Tibial artery (tissue), 4 donors: ENCODE measurements at places on chromosomes 3 and 15.

GRCh38 chr15:60800299-60801072 is 321.5 kb upstream of the ICE2 start:
- no peak for DNase-seq

- DNase-seq, result no peak
These were observed 6.2 kb upstream of the TMF1 start for GRCh38 chr3:69058180-69058946.

GRCh38 chr3:15217841-15218267 is 11.8 kb downstream of the CAPN7 start:
- DNase-seq, result no peak

DNA sequence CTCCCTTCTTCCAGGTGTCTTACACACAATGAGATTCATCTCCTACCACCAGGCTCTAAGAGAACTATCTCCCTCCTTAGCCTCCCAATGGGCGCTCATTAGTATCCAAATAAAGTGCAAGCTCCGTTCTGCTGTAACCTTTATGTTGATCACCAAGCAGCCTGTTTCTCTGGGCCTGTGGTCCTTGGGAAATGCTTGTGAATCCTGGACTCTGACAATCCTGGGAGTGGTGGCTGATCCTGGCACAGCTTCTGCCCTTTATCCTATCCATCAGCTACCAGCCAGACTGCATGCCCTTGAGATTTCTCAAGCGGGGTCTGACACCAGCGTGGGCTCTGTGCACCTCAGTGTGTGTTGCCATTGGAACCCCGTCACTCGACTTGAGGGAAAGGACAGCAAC is 26.1 kb upstream of the USP3 start:
- no peak for DNase-seq

DNA sequence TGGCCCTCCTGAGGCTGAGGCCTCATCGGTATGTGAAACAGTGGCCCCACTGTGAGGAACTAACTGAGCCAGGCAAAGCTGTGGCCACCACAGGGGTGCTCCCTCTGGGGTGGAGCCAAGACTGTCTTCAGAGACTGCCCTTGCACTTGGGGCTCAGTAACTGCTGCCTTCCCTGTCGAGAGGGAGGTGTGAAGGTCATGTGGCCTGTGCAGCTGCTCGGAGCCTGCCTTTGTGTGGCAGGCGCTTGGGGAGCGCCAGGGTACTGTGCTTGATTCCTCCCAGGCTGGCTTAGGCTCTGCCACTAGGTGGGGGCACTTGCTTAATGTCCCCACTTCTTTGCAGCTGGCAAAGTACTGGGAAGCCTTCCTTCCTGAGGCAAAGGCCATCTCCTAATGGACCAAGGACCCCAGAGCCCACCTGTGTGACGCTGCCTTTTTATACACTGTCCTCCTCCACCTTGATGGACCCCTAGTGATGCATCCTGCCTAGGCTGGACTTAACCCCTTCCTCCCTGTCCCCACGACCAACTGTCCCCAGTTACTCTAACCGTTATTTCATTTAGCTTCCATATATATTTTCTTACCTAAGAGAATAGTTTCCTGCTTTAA is 14.2 kb upstream of the SNX22 start:
- no peak for DNase-seq

- no peak for DNase-seq
These were observed 170.7 kb downstream of the TIGIT start for GRCh38 chr3:114464548-114464947.

- DNase-seq, result no peak
These were observed 63.1 kb upstream of the UBE3A start for GRCh38 chr15:25501828-25502446.

DNA sequence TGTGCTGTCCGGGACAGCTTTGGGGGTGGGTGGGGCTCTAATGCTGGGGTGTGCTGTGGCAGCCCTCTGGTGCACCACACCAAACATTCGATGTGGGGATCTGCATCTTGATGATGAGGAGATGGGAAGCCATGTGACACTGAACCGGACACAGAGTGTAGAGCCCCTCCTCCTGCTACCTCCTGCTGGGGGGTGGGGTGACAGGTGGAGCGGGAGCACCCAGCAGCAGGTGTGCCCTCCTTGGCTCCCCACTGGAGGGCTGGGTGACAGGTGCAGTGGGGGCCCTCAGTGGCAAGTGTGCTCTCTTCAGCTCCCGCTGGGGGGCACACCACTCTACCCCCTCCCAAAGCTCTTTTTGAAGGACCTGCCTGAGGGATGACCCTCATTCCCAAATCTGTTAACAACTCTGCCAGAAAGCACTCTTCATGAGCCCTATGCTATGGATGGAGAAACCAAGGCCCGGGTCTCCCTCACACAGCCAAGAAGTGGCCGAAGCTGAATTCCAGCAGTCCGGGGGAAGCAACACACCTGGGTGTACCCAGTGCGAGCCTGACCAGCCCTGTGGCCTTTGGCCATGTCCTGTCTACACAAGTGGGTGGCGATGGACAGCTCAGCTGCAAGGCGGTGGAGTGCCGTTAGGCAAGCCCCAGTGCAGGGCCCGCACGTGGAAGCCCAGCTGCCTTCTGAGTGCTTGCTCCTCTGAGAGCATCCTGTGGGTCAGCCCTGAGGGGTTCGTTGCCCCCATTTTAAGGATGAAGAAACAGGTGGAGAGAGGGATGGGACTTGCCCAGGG is 609 bp upstream of the UROC1 start:
- DNase-seq, result no peak

DNA sequence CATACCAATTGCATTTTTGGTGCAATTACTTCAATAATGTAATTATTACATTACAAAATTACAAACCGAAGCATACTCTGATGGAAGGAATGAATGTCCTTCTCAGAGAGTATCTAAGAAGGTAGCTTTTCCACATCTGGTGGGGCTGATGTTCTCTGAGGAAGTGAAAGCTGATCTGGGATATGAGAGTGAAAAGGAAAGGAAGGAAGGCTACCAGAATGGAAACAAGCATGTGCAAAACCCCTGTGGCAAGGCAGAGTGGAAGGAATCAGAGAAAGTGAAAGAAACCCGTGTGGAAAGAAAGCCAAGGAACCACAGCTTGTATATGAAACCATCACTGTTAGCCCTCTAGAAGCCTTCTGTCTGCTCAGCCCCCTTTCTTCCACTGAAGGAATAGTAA is 35.3 kb upstream of the GOLGA8A start:
- no peak for DNase-seq

- DNase-seq, result no peak
These were observed 359.6 kb downstream of the SHQ1 start for GRCh38 chr3:72488738-72489035.

DNA sequence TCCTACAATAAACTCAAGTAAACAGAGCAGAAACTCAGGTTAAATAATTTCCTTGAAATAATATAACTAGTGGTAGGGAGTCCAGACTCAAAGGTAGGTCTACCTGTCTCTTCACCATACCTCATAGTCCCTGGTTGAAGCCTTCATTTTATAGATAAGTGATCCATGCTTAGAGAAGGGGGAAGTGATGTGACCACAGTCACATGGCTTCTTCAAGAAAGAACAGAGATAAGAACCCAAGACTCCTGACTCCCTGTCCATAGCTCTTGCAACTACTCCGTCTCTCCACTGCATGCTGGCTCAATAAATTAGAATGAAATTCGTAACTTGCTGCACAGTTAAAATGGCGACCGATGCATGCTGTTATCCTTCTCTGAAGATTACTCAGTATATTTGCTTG is 11.0 kb upstream of the C15orf61 start:
- DNase-seq, result no peak

- DNase-seq, result no peak
These were observed 18.6 kb upstream of the FLNB start for GRCh38 chr3:57989646-57990045.

- no peak for DNase-seq
These were observed 8.4 kb upstream of the ISL2 start for GRCh38 chr15:76328106-76328696.

- DNase-seq, result no peak
These were observed 101.0 kb downstream of the ATP10A start for GRCh38 chr15:25761971-25762662.

- DNase-seq, result no peak
These were observed 3.7 kb upstream of the TXNRD3 start for GRCh38 chr3:126658584-126658983.

- no peak for DNase-seq
These were observed 224.2 kb downstream of the SOX2 start for GRCh38 chr3:181935915-181936314.

GRCh38 chr3:55524565-55525244 is 37.6 kb upstream of the WNT5A start:
- no peak for DNase-seq

DNA sequence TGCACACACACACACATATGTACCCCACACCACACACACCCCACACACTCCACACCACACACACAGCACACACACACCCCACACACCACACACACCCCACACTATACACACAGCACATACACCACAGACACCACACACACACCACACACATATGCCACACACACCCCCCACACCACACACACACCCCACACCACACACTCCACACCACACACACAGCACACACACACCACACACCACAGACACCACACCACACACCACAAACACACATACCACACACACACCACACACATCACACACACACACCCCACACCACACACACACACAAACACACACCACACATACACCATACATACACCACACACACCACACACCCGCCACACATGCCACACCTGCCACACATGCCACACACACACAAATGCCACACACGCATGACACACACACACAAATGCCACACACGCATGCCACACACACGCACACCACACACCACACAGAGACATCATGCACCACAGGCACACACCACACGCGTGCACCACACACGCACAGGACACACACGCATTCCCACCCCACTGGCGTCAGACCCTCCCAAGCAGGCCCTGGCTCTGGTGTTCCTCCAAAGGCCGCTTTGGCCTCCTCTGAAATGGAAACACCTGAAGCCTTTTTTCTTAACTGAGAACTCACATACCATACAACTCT is 15.7 kb downstream of the CHST13 start:
- DNase-seq, result no peak
